ENCODE measurements at places on chromosomes 13 and 19.

- no peak for DNase-seq
These were observed 242.2 kb downstream of the COG6 start for GRCh38 chr13:39897636-39898035.

DNA sequence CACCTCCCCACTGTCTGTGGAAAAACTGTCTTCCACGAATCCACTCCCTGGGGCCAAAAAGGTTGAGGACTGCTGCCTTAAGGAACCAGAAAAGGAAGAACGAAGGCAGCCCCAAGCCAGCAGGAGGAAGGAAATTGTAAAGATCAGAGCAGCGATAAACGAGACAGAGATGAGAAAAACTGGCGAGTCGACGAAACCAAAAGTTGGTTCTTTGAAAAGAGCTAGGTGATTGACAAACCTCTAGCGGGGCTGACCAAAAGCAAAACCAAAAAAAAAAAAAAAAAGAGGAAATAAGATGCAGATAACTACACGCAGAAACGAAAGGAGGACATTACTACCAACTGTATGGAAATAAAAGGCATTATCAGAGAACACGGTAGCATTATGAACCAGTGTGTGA lies 76.9 kb downstream of the GADD45B start:
- DNase-seq, result peak; percentile 56

- peak; percentile 53 for DNase-seq
These were observed 14.3 kb downstream of the IER2 start for GRCh38 chr19:13164343-13165161.

DNA sequence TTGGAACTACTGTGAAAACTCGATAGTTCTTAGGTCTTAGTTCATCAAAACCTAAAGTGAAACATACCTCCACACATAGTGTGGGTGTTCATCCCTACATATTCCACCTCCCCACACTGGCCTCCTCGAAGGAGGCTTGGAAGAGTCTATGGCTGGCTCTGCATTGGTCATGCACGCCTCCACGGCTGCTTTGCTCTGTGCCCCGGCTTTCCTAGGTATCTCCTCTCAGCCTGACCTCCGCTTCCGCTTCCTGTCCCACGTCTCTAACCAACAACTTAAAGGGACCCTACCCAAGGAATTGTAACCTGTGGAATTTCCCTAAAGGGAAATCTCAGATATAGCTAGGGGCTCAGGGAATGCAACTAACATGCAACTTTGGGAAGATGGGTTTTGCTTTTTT lies 79.7 kb upstream of the MBNL2 start:
- no peak for DNase-seq

DNA sequence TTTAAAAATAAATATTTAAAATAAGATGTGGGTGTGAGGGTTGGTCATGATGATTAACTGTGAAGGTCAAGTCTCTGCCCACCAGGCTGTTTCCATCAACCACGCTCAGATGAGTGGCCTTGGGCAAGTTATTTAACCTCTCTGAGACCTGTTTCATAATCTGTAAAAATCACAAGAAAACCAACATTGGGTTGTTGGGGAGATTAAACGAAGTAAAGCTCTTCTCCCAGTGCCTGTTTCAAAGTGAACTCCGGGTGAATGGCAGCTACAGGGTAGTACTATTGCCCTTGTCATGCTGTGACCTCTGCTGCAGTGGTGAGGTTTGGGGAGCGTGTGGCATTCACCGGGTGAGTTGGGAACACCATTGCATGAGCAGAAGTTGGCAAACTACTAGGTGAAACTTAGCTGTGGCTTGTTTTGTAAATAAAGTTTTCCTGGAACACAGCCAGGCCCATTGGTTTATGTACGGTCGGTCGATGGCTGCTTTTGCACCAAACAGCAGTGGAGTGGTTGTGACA lies 153.2 kb downstream of the USP12 start:
- no peak for DNase-seq
